NCI-H524 (cell line): ENCODE measurements at places on chromosomes 12 and 14.
A peak's percentile ranks its signal among the peaks of the same experiment; 100 is the strongest.

DNA sequence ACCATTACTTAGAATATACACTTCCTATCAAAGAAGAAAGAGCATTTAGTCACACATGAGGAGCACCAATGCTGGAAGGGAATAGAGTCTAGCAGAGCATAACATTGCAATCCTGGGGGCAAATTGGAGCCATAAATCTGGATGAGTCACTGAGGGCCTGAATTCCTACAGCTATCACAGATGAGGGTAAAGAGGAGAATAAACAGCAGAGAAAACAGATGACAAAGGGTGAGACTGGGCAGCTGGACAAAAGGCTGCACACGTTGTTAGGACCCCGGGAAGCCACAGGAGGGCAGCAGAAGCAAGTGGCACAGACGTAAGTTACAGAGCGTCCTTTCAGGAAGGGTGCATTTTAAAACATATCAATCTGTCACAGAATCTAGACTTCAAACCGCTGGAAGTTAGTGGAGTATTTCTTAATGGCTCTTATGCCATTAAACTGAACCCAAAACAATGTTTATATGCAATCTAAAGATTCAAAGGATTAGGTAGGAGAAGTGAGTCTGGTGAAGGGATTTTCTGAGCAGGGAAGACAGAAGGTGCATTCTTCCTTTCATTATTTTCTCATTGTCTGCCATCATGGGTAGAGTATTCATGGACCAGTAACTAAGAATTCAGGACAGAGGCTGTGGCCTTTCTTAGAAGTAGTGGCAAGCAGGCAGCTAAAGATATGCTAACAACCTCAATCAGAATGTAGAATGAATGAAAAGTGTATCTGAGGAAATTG, 159.8 kb upstream of the DAAM1 start:
- DNase-seq: peak; percentile 82

DNA sequence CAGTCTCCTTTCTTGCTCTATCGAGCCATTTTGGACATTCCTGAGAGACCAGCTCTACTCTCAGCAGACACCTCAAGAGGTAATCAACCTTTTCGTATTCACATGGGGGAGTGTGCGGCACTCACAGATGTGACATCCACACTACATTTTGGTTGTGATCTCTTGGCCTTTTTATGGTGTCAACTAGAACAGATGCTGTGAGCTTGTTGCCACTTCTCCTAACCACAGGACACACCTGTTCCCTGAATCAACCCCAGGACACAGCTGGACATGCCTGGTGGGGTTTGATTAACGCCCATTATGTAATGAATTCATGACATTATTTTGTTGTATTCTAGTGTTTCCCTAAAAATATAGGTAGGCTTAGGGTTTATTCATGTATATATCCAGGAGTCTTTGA, 1143.6 kb downstream of the TMEM121 start:
- DNase-seq: no peak

DNA sequence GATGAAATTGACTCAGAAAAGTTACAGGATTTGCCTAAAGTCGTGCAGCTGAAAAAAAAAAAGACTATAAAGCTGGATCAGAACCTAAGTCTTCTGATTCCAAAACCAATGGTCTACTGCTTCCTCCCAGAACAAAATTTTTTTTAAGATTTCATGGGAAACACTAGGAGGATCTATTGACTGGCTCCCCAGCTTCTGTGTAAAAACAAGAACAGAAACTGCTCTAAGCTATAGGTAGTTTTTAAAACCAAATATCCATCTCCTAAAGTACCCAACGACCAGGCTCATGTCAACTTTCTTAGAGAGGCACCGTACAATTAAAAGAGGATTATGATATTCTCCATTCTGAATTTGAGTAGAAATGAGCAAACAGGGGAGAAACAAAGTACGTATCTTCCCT, 9.4 kb downstream of the FMNL3 start:
- DNase-seq: no peak

- DNase-seq: no peak
Observed at GRCh38 chr12:107597695-107598410, 87.7 kb upstream of the PWP1 start.

GRCh38 chr14:38098074-38098836, 109.4 kb upstream of the SSTR1 start:
- no peak for DNase-seq

- DNase-seq: no peak
Observed at GRCh38 chr14:95544588-95544987, 9.7 kb downstream of the GLRX5 start.
